A172 (cell line): ENCODE measurements at places on chromosomes 3 and 15.

DNA sequence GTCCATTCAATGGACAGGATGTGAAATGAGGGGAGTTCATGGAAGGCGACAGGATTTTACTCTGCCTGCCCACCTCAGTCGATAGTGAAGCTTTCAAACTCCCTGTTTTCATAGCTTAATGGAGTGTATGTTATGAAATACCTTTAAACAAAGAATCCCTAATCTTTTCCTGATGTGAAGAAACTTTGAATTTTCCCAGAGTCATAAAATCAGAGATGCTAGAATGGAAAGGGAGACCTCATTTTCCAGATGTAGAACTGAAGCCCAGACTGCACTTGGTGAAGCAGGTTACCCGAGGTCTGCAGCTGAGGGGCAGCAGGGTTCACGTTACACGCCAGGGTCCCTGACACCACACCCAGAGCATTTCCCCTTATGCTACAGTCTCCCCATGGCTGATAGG is 34.7 kb upstream of the LACTB start:
- DNase-seq, result no peak

DNA sequence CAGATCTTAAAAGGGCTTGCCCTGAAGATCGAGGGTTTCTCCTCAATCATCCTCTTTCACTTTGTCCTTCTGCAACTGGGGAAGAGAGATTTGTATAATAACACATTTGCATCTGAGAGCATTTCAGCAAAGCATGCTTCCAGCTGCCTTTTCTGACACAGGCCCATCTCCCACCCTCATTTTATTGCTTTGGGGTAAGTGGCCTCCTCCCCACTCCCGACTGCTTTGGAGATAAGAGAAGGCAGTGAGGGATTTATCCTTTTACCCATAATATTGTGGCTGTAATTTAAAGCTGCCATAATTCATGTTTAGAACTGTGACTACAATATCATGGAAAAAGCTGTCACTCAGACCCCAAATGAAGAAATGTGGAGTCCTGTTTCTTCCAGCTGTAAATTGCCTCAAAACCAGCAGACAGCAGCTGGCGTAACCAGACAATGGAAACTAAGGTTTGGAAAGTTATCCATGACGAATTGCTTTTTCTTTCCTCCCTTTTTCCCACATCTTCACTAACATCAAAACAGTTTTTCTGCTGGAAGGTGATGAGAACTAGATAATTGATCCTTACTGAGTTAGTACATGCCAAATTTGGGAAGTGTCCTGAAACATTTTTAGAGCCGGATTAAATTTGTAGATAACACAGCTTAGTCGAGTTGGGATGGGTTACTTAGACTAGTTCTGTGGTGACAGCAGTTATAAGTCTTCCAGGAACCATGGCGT is 104.2 kb upstream of the PFN2 start:
- DNase-seq, result no peak

DNA sequence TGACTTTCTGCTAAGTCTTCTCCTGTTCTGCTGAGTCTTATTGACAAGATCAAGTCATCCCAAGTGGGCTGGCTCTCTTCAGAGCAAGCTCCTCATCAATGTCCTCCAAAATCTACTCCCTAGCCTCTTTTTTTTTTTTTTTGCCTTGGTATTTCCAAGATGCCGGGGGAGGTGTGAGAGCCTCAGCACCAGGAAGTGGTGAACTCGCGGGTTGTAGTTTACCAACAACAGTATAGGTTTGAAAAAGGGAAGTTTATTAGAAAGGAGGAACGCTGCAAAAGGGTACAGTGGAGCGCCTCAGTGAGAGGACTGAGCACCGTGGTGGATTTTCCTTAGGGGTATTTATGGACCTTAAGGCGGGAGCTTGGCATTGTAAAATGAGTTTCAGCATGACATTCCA is 94.3 kb upstream of the SGO1 start:
- no peak for DNase-seq

DNA sequence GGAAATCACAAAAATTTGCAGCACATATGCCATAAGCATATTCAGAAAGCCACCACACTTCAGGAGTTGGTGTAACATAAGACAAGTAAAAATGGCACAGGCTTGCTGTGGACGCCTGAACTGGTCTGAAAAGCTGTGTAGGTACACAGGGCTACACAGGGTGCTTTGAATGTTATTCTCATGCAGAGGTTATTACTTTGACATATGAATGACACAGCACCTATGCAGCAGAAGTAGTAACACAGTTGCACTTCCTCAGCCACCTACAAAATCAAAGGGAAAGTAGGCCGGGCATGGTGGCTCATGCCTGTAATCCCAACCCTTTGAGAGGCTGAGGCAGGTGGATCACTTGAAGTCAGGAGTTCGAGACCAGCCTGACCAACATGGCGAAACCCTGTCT is 54.5 kb downstream of the OSBPL10 start:
- no peak for DNase-seq

- DNase-seq, result no peak
These were observed 1.0 kb downstream of the MYO9A start for GRCh38 chr15:72116731-72117485.
